ENCODE measurements at places on chromosomes 1 and 21. TPM values are rescaled to one million over a fixed set of nuclear protein-coding genes. Genes with fewer than 3 reads are reported as not detected.

Gene THEMIS2
- polyA plus RNA-seq, result 15.7 TPM

Gene CEPT1
- 14.3 TPM for polyA plus RNA-seq

Gene CKS1B
- 319 TPM for polyA plus RNA-seq

Gene CLCA2
- 0.01 TPM for polyA plus RNA-seq

Gene ZMYND12
- polyA plus RNA-seq, result 0.40 TPM

DNA sequence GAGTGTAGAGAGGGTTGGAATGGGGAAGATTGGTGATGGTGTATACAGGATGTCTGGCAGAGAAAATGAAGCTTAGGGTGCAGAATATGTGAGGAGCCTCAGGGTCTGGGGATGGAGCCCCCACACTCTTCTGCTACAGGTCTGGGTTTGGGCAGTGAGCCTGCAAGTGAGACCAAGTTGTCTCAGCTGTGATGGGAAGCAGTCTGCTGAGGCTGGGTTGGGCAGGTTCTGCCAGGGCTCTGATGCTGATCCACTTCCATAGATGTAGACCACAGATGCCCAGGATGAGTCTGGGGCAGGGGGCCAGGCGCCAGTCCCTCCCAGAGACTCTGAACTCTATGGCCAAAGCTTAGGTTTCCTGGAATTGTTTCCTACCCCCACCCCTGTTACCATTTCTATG, 516.9 kb downstream of the PTPRU start:
- H3K27me3 ChIP-seq, result no peaks in the 10 kb centered on the region
- no peak overlapping the region for H3K27ac ChIP-seq
- no peaks in the 10 kb centered on the region for H3K36me3 ChIP-seq

DNA sequence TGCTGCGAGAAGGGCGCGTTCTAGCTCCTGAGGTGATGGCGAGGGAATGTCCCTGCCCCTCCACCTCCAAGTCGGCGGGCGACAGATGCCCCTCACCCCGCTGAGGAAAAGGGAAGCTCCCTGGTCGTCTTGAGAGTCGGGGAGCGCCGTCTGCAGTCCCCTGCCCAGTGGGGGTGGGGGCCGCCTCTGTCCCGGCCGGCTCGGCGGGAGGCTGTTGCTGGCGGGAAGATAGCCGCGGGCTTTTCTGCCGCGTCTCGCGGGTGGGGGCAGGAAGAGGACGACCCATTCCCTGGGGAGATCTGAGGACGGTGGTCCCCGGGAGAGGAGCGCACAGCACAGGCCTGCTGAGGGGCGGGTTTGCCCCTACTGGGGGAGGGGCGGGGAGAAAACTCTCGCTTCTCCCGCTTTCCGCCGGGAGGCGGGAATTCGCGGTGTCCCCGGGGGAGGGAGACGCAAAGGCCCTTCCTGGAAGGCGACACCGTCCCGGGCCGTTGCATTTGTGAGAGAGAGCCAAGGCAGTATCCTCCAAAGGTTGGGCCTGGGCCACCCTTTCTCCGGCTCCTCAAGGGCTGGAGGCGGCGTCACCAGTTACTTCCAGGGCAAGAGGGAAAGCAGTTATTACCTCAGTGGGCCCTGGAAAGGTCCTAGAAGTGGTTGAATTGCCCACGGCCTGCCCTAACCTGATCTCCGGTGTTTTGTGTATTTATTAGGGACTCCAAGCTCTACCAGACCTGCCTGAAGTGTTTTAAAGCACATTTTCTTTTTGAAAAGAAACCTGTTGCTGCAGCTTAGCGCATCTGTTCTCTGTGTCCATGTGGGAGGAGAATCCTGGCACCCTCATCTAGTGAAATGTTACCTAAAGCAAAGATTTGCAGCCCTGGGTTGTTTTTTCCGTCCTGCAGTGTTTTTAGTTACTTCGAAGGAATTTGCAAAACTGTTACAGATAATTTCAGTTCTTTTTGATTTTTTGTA, 648 bp downstream of the S100PBP start:
- H3K4me1 ChIP-seq, result peaks cover 25% of the 10 kb centered on the region
- no peaks in the 10 kb centered on the region for H3K27me3 ChIP-seq
- DNase-seq, result peak; percentile 58
- H3K36me3 ChIP-seq, result no peaks in the 10 kb centered on the region
- peak overlapping the region; percentile 54 for H3K4me3 ChIP-seq
- peak overlapping the region; percentile 56 for H3K27ac ChIP-seq

DNA sequence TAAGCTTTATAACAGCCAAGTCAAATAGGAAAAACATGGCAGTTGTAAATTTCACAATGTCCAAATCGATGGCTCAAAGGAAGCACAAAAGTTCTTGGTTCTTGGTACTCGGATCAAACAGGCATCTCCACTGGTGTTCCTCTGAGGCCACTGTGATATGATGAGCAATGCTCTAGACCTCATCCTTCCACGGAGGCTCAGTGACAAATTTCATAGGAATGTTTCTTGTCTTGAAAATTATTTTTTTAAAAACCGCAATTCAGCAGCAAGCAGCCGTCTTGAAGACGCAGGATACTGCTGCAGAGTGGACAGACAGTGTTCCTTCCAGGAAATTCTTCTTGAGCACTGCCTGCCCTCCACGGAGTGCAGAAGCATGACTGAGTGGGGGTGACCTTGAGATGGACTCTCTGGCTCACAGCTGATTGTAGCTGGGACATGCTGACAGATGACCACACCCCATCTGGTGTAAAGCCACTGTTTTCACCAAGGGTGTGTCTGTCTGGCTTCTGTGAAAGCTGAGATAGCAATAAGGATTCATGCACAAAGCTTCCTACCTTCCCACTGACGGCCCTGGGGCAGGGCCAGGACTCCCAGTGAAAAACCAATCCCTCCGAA, 61.9 kb downstream of the TIAM1 start:
- H3K36me3 ChIP-seq, result no peaks in the 10 kb centered on the region
- DNase-seq, result no peak
- no peak overlapping the region for H3K27ac ChIP-seq
- H3K27me3 ChIP-seq, result no peaks in the 10 kb centered on the region

DNA sequence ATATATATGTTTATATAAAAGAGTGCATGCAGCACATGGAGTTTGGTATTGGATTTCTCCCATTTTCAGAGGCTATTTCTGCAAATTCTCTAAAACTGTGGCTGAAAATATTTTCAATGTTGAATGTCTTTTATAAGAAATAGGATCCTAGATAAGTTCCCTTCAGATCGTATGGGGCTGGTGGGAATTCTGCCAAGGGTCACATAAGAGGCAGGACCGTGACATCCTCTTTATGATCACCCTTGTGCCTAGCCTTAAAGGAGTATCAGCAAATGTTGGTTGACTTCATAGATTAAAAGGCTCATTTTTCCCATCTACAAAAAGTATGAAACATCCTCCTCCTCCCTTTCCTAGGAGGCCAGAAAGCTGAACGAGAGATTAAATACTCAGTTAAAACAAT, 1.3 kb upstream of the IFNAR2 start:
- no peak for DNase-seq
- peaks cover 6% of the 10 kb centered on the region for H3K27me3 ChIP-seq
- no peak overlapping the region for H3K27ac ChIP-seq

GRCh38 chr1:179807291-179807690, 64.2 kb downstream of the FAM163A start:
- peak; percentile 15 for DNase-seq
- peaks cover 11% of the 10 kb centered on the region for H3K27me3 ChIP-seq
- H3K4me3 ChIP-seq, result no peak overlapping the region

DNA sequence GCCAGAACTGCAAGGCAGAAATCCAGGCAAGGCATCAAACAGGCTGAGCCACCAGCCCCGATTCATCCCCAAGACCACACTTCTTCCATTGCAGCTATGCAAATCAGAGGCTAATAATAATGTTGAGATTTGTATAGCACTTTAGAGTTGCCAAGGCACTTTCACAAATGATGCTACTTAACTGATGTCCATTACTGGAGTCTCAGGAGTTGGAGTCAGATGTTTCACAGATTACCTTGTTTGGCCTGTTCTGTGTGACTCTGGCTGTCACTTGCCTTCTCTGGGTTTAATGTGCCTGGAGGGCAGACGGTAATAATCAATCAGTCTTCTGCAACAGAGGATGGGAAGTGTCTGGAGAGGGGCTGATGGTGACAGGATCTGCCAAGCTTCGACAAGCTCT, 40.8 kb upstream of the MPZL1 start:
- H3K4me1 ChIP-seq, result no peaks in the 10 kb centered on the region
- no peak for DNase-seq
- H3K4me3 ChIP-seq, result no peak overlapping the region
- H3K36me3 ChIP-seq, result no peaks in the 10 kb centered on the region
- no peak overlapping the region for H3K27ac ChIP-seq

GRCh38 chr1:210850556-210850955, 283.4 kb downstream of the KCNH1 start:
- no peaks in the 10 kb centered on the region for H3K27me3 ChIP-seq
- no peak for DNase-seq
- H3K36me3 ChIP-seq, result no peaks in the 10 kb centered on the region
- no peaks in the 10 kb centered on the region for H3K4me1 ChIP-seq
- H3K4me3 ChIP-seq, result no peak overlapping the region

- no peak for DNase-seq
- H3K27ac ChIP-seq, result no peak overlapping the region
- H3K36me3 ChIP-seq, result no peaks in the 10 kb centered on the region
- peaks cover 2% of the 10 kb centered on the region for H3K27me3 ChIP-seq
- H3K4me3 ChIP-seq, result no peak overlapping the region
- H3K4me1 ChIP-seq, result no peaks in the 10 kb centered on the region
These were observed 16.3 kb upstream of the CD2 start for GRCh38 chr1:116737855-116738321.

GRCh38 chr21:37636152-37636860, 269.7 kb downstream of the DYRK1A start:
- peaks cover 26% of the 10 kb centered on the region for H3K4me1 ChIP-seq
- DNase-seq, result peak; percentile 71
- peak overlapping the region; percentile 29 for H3K27ac ChIP-seq
- H3K4me3 ChIP-seq, result no peak overlapping the region
- no peaks in the 10 kb centered on the region for H3K27me3 ChIP-seq

DNA sequence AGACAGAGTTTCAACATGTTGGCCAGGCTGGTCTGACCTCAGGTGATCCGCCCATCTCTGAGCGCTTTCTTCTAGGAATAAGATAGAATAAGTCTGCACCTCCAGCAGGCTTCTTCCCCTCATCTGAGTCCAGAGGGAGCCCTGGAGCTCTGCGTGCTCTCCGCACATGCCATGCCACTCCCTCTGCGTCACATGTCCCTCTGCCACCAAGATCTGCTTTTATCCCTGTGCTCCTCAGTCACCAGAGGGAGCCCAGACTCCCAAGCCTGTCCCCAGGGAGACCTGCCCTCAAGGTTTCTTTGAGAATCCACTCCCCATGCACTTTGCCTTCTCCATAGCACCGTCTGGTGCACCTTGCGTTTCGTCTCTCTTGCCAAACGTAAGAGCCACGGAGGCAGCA, 213.0 kb downstream of the CAMTA1 start:
- no peak overlapping the region for H3K4me3 ChIP-seq
- H3K27ac ChIP-seq, result no peak overlapping the region
- H3K36me3 ChIP-seq, result no peaks in the 10 kb centered on the region
- no peaks in the 10 kb centered on the region for H3K4me1 ChIP-seq
- DNase-seq, result no peak

- no peaks in the 10 kb centered on the region for H3K4me1 ChIP-seq
- no peak overlapping the region for H3K4me3 ChIP-seq
- no peaks in the 10 kb centered on the region for H3K36me3 ChIP-seq
- H3K27me3 ChIP-seq, result no peaks in the 10 kb centered on the region
These were observed 24.4 kb downstream of the FTCD start for GRCh38 chr21:46130831-46131587.

DNA sequence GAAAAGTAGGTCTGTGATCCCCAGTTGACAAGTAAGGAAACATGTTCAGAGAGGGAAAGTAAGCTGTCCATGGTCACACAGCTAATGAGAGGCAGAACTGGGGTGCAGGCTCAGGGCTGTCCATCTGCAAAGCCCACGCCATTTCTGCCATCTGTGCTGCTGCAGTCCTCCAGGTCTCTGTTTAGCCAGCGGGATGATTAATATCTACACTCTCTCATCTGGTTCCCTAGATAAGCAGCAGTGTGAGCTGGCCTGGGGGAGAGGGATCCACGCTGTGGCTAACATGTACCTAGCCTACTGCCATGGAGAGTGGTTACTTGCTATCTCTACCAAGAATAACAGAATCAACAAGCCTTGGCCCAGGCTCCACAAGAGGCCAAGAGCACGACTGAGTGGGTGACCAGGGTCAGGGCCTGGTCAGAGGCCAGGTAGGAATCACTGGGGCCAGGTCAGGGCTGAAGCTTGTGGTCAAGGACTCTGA, 75.2 kb downstream of the TRABD2B start:
- H3K27me3 ChIP-seq, result peaks cover 2% of the 10 kb centered on the region
- H3K4me1 ChIP-seq, result peaks cover 11% of the 10 kb centered on the region
- H3K27ac ChIP-seq, result no peak overlapping the region
- no peak for DNase-seq
- H3K36me3 ChIP-seq, result no peaks in the 10 kb centered on the region

GRCh38 chr1:24644100-24644384, 940 bp downstream of the SRRM1 start:
- H3K4me1 ChIP-seq, result peaks cover 18% of the 10 kb centered on the region
- peaks cover 18% of the 10 kb centered on the region for H3K36me3 ChIP-seq
- no peaks in the 10 kb centered on the region for H3K27me3 ChIP-seq
- DNase-seq, result peak; percentile 25
- H3K27ac ChIP-seq, result no peak overlapping the region
